Choroid plexus epithelial cell (primary cell): ENCODE measurements at places on chromosomes 6 and 20.

DNA sequence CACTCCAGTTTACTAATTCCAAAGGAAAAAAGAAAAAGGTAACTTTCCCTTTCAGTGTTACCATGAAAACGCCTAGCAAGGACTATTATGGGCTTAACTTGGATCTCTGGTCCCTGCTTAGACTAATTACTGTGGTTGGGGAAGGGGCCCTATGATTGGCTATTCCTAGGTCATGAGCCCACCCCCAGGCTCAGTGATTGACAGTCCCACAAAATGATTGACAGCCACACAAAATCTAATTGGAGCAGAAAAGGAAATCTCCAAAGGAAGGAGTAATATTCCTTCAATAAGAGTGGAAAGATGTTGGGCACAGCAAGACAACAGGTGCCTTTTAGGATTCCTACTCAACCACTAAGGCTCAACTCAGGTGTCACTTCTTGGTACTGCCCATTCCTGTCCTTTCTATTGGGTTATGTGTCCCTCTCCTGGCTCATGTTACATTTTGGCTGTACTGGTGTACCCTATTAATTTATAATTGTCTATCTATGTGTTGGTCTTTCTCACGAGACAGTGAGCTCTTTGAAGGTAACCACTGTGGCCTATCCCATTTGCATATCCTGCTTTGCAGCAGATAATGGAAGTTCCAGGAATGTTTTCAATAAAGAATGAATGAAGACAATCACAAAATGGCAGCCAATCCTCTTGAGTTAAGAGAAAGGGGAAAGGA lies 5.5 kb upstream of the UTRN start:
- no peak for DNase-seq

DNA sequence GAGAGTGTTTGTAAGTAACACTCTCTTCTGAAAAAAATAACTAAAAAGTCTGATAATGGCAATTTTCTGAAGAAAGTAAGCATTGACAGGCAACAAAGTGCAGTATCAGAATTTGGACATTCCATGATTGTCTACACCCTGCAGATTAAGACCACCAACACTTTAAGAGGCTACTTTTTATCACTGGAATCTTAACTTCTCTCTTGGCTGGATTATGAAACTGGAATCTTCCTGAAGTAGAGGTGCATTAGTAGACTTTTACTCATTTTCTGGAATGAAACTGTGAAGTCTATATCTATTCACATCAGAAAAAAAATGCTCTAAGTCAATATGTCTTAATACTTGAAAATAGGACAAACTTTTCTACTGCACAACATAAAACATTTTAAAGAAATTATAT lies 547.5 kb downstream of the COL12A1 start:
- no peak for DNase-seq

DNA sequence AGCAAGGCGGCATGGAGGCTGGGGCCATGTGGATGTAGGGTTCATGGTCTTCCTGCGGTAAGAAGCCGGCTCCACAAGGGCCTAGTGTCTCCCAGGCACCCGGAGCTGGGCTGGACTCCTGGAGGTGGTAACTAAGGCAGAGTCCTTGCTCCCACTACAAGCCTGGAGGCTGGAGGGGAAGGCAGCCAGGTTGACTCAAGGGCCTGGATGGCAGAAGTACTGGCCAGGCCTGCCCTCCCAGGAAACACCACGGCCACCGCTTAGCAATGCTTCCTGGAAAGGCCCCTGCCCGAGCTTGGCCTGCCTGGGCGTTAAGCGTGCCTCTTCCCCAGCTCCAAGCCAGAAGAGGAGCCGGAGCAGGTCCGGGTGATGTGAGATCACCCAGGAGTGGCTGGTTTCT lies 182.0 kb downstream of the ZDHHC14 start:
- no peak for DNase-seq

- peak; percentile 46 for DNase-seq
These were observed 95.3 kb upstream of the BHLHE23 start for GRCh38 chr20:63101781-63102720.

- DNase-seq, result no peak
These were observed 631 bp downstream of the PHACTR3 start for GRCh38 chr20:59604741-59605600.

DNA sequence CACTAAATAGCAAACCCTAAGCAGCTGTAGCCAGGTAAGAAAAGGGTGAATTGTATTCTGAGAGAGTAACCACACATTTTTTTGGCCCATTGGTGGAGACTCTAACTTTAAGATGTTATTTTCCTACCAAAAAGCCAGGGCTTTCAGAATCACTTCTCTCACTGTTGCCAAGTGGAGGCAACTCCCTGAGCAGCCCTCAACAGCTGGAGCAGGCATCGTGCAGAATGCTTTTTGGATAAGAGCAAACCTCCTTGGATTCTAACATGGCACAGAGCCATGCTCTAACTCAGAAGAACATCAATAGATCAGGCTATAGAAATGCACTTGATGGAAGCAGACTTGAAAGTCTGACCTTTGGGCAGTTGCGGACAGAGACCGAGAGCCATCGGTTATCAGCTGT lies 722.2 kb upstream of the CHD6 start:
- no peak for DNase-seq

GRCh38 chr6:128768187-128768586 lies 114.8 kb upstream of the LAMA2 start:
- DNase-seq, result no peak

GRCh38 chr6:139984317-139984716 lies 609.9 kb upstream of the CITED2 start:
- DNase-seq, result no peak

GRCh38 chr6:32147401-32148132 lies 4.2 kb downstream of the PRRT1 start:
- no peak for DNase-seq

- no peak for DNase-seq
These were observed 174.8 kb downstream of the SASH1 start for GRCh38 chr6:148517470-148517869.

DNA sequence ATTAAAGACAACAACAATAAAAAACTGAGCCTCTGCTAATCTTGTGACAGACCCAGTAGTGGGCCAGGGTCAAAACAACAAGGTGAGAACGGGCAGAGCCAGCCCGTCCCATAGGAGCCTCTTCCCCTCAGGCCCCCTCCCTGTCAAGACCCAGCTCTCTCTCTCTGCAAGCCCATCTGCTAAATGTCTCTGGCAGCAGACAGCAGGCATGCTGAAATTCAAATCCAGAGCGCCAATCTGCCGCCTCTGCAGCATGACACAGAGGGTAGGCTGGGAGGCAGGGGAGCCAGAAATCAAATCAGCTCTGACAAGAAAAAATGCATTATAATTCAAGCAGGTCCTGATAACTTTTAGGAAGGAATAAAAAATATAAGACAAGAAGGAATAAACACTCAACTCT lies 26.3 kb downstream of the METTL24 start:
- no peak for DNase-seq

DNA sequence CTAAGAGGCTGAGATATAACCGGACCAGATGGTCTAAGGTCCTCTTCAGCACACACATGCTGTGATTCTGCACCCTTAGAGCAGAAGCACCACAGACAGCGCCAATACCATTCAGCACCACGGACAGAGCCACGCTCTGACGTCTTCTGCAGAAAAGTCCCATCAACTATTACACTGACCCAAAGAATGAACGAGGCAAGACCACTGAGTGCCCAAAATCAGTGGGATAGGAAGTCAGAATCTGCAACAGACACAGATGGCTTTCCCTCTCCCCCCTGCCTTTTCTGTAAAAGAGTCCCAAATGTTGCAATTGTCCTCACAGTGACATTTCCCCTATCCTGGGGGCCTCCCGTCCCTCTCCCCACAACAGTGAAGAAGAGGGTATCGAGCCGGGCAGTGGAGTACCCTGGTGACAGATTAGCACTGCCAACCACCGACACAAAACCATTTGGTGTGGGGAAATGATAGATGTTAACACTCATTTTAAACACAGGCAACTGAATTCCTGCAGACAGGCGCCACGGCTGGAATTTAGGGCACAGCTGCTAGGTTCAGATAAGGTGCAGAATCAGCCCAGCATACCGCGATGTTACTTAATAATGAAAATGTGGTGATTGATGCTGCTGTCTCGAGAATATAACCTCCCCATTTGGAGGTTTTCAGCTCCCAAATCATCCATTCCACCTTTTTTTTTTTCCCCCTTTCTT lies 66.6 kb upstream of the CTNNBL1 start:
- DNase-seq, result peak; percentile 74

DNA sequence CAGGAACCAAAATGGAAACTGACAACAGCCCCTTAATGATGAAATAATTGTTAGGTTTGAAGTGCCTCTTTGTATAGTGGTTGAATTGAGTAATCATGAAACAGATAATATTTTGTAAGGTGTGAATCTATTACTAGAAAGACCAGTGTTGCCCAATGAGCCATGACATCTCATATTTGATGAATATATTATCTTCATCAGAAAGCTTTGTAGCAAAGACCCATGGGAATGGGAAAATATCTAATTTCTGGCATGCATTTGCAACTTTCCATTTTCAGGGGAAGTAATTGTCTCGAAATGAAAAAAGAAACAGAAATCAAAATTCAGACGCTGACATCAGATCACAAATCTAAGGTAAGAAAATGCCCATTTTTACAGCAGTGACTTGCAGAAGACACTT lies 57.3 kb upstream of the LAMP5 start:
- no peak for DNase-seq

GRCh38 chr6:99426451-99426757 lies 1.3 kb upstream of the PNISR start:
- no peak for DNase-seq

GRCh38 chr20:19928328-19929011 lies 88.7 kb upstream of the NAA20 start:
- DNase-seq, result no peak

DNA sequence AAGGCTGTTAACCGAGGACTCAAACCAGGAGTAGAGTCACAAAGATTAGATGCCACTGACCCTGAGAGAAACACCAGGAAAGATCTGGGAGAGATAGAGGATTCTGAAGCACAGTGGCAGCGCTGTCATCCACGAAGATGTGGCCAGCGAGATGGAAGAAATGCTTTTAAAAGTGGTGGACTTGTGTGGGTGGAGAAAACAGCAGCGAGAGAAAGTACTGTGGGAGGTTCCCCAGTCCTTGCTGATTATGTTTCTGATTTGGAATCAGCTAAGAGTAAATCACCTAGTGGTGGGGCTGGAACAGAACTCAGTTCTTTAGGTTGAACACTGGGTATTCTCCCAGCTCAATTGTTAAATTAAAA lies 435 bp upstream of the ZNF322 start:
- peak; percentile 63 for DNase-seq

DNA sequence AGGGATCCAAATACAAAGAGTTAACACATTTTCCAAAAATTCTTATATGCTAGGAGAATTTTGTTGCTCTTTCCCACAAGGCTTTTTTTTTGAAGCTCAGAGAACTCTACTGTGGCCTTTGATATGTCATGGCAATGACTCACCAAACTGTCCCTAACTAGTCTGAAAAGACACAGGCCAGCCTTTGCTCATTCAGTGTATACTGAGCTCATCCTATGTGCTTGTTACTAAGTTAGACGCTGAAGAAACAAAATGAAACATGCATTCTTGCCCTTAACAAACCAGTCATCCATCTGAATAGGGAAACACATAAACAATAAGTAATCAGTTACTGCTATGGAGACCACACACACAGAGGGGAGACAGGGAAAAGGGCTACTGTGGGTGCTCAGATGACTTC lies 291.8 kb downstream of the FOXC1 start:
- peak; percentile 30 for DNase-seq

GRCh38 chr6:108736002-108736361 lies 112.2 kb upstream of the ARMC2 start:
- DNase-seq, result no peak

GRCh38 chr20:17381724-17382123 lies 149.5 kb downstream of the BFSP1 start:
- DNase-seq, result no peak
